ENCODE measurements at places on chromosomes 1 and 21.

GRCh38 chr1:167090314-167090942, at the start of gene GPA33:
GPA33 (minus strand) TSS chr1:167090377; CDS start chr1:167090287, 90 bp downstream.
- no peak for DNase-seq

DNA sequence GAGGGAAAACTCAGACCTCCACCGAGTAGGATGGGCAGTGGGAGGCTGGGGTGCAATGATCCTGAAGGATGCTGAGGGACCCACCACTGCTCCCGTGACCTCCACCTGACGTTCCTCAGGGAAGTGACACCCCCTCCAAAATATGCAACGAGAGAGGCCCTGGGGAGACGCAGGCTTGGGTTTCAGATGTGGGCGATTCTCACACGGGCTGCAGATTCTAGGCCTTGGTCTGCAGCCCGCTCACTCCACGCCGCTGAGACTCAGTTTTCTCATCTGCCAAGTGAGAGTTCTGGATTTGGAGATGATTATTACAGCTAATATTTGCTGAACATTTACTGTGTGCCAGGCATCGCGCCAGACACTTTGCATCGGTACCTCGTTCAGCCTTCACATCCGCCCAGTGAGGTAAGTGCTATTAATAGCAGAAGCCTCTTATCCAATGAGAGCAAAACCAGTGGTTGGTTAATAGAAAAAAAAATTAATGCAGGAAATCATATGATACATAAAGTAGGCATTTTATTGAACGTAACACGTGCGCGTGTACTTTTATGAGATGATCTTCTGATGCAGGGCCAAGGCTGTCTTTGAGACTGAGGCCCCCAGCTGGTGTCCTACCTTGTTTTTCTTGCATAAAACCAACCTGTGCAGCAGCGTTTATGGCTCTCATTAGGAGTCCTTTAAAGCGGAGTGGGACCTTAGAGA, 102.0 kb upstream of the RUNX3 start:
- DNase-seq, result no peak

DNA sequence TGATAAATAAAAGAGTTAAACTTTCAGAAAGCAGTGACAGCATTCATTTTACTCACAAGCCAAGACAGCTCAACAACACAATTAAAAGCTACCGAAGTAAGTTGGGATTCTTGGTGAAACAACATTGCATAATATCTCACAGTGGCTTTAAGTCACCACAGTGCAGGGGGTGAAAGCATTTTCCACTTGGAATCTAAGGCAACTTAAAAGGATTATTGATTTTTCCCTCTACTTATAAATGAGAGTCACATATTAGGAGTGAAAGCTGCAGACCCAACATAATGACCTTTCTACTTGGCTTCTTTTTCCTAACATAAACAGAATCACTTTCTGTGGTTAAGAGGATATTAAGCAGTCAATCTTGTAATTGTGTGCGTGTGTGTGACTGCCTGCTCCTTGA, 536.6 kb upstream of the CXADR start:
- no peak for DNase-seq

- DNase-seq, result no peak
These were observed 30.0 kb downstream of the CACHD1 start for GRCh38 chr1:64499966-64500365.

DNA sequence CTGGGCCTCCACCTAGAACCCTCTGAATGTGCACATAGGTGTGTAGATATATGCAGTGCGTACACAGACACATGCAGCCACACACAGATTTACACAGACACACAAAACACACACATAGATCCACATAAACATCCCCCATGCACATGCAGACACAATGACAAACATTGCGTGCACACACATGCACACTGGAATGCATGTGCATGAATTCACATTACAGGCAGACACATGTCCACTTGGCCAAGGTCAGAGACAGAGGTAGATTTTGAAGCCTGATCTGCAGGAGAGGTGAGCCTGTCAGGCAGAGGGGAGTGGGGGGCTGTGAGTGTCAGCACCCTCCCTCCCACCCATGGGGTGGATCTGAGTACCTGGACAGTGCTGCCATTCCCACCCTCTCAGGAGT, 338.5 kb downstream of the PTPRU start:
- no peak for DNase-seq

GRCh38 chr1:160756849-160757201, 17.8 kb downstream of the SLAMF7 start:
- DNase-seq, result no peak

GRCh38 chr1:109935451-109935900, 24.8 kb downstream of the CSF1 start:
- no peak for DNase-seq

GRCh38 chr21:41957991-41958766, 4.4 kb upstream of the C2CD2 start:
- no peak for DNase-seq

- no peak for DNase-seq
These were observed 181.8 kb downstream of the KAZN start for GRCh38 chr1:14780271-14780670.
